ENCODE measurements at places on chromosomes 5 and 9.
A peak's percentile ranks its signal among the peaks of the same experiment; 100 is the strongest.

DNA sequence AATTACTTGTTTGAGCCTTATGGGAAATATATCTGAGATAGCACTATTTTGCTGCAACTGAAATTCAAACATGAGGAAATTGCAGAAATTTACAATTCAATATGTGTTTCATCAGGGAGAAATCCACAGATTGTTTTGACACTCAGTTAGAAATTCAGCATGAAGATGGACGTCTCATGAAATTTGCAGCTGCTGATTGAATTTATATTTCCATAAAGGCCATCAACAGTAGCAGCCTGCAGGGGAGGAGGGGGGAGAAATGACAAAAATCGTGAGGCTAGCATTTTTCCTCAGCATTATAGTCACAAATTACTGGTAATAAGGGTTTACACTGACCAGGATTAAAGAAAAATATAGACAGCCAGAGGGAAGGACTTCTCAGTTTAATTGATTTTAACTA is 81.0 kb downstream of the NDUFAF2 start:
- no peak for DNase-seq

- no peak for DNase-seq
These were observed 383.8 kb downstream of the TMEM232 start for GRCh38 chr5:110342683-110343082.

DNA sequence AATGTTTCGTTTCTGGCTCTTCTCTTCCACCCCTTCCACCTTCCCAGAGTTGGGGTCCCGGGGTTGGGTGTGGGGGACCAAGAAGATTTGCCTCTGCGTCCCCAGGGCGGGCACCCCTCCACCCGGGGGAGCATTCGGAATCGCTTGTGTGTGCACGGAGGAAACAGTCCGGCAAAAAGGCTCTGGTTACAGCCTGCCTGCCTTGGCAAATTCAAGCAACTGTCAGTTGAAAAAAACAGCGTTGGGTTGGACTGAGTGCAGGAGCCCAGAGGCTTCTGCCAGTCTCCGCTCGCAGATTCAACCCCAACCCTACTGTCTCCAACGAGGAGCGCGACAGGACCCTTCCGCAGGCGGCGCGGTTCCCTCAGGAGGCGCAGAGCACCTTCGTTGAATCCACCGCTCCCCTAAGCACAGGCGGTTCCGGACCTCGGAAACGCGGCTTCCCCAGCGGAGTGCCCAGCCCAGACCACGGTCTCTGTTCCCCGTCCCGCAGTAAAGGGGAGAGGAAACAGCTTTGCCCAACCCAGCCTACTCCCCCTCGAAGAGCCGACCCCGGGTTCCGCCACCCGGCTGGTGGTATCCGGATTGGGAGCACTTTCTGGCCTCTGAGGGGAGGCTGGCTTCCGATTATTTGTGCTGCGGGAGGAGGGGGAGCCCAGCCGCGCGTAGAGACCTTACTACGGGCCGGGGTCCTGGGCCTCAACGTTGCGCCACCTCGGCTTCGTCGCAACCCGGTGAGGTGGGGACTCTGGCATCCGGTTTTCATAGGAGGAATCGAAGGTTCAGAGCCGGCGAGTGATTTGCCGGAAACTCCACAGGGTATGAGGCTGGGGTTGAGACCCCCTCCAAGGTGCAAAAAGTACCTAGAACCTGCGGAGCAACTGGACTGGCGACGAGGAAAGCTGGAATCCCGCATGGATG is 9.6 kb downstream of the LHX6 start:
- no peak for DNase-seq

DNA sequence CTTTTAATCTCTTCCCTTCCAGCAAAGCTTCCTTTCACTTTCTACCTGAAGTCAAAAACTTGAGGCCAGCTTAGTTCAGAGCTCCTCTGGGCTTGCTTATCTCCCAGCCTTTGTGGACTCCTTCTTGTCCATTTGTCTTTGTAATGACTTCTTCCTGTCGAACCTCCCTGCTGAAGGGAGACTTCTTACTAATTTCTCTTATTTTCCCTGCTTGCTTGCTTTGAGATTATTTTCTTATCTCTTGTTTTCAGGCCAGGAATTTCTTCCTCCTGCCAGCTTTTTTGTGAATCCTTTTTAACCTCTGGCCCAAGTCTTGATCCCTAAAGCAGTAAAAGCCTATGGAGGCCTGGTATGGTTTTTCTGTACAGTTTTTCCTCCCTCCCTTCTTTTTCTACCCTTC is 46.8 kb upstream of the DHFR start:
- DNase-seq = no peak

GRCh38 chr5:66307647-66308241 is 163.6 kb downstream of the SREK1 start:
- DNase-seq = peak; percentile 10

GRCh38 chr5:176413709-176414191 is 2.6 kb downstream of the CLTB start:
- no peak for DNase-seq

GRCh38 chr5:174624733-174625522 is 99.5 kb upstream of the MSX2 start:
- DNase-seq = no peak

GRCh38 chr5:134741052-134741451 is 2.7 kb downstream of the CAMLG start:
- DNase-seq = no peak

GRCh38 chr9:16221366-16221765 is 649.1 kb downstream of the BNC2 start:
- DNase-seq = no peak

DNA sequence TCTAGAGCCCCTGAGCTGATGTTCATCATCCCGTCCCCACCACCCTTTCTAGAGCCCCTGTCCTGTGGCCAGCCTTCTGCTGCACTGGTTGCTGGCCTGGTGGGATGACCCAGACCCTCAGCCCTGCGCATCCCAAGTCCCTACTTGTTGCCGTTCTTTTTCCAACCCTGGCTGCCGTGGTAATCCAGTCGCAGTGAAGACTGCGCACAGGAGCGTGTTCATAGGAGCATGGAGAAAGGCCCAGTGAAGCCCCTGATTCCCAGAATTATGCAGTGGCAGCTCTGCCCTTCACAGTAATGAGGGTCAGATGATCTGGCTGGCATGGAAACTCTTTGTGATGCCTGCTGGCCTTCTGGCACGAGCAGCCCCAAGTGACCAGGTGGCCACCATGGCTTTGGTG is 183.3 kb downstream of the CACNA1B start:
- DNase-seq = no peak

DNA sequence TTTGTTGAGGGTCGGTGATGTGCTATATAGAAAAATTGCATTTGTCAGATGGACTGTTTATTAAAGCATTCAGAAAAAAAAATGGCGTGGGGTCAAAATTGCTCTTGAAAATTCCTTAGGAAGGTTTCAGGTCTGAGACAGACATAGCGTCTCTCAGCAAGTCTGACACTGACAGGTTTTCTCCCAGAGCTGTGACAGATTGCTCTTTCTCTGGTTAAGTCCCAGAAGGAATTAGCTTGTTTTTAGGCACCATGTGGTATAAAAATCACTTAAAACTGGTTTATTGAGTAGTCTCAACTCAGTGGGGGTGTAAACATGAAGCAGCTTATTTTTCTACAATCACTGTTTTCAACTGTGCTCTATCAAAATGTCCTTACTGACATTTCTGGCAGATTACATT is 1379.8 kb downstream of the MAT2B start:
- DNase-seq = no peak

DNA sequence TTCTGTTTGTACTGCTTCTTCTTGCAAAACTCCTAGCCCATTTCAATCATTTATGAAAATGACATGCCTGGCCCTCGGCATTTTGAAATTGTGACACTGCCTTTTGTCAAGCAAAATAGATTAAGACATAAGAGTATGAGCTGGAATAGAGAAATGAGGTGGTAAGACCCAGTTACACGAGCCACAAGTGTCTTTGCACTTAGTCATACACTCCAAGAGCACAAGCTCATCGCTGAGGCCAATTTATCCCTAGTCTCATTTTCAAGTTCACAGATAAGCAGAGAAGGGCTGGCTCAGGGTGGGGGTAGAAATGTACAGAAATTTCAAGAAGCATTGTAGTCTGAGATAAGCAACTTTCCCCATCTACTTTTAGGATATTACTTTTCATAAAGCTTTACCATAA is 40.6 kb upstream of the MAP1B start:
- no peak for DNase-seq

- DNase-seq = no peak
These were observed 5.3 kb downstream of the SLC25A25 start for GRCh38 chr9:128073253-128073886.

DNA sequence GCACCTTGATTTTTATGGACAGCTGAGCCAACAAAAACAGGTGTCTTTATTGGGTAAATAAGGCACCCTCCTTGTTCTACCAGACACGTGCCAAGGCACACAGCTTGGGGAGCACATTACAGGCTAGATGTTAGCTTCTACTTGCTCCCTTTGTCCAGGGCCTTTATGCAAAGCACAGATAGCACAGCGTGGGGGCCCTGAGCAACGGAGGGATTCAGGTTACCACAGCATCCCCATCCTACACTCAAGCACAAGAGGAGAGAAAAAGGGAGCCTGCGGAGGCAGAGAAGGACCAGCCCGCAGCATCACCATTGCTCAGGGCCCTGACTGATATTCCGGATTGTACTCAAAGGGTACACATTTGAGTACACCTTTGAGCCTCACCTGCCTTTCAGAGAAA is 181.7 kb upstream of the KIF2A start:
- no peak for DNase-seq

DNA sequence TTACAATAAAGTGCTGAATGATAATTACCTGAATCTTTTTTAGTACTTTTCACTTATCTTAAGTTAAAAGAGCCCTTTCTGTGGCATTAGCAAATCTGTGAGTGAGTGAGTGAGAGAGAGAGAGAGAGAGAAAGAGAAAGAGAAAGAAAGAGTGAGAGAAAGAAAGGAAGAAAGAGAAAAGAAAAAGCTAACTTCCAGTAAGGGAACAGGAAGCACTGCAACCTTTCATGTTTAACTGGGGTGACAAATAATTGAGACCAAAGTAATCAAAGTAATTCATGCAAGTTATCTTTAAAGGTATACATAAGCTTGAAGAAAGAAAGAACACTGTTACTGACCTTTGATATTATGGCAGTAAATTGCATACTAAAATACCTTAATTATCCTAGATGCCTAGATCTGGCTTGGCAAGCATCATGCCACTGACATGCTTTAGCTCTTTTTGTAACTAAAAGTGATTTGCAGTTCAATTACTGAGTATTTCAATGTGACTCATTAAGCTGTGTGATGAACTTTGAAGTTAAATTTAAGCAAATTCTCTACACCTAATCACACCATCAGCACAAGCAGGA is 21.7 kb downstream of the FEM1C start:
- no peak for DNase-seq

- no peak for DNase-seq
These were observed 18.5 kb upstream of the FKTN start for GRCh38 chr9:105539452-105539851.

DNA sequence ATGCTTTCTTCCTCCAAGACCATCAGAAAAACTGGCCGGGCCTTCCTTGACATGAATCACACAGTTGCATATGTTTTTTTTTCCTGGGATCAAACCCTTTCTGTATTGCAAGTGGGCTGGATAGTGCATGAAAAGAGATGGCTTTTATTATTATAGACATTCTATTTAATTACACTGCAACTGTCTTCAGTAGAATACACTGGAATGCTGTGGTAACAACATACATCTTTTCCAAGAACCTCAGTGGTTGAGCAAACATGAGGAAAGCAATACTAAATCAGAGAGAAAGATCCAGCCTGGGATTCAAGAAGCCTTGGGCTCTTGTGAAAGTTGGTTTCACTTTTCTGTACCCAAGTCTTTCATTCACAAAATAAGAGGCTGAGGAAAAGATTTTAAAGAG is 193.0 kb downstream of the DMAC1 start:
- DNase-seq = no peak

DNA sequence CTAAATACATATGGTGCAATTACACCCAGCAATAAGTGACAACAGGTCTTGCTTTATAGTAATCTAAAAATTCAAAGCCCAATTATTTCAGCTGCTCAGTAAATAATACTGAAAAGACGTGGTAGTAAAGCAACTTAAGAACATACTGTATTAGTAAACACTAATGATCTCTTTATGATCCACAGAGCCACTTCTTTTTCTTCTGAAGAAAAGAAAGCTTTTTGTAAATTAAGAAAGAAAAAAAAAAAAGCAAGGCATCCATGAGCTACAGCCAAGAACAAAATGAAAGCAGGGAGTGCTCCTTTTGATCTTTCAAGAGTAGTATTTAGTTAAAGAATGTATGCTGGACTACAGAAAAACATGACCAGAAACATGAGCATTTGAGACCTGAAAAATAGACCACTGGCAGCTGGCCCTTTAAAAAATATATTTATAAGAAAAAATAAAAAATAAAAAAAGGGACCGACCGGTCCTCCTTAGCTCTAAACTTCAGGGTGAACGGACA is 348.7 kb downstream of the GLIS3 start:
- no peak for DNase-seq

GRCh38 chr5:142866563-142867275 is 96.5 kb downstream of the ARHGAP26 start:
- DNase-seq = peak; percentile 4

DNA sequence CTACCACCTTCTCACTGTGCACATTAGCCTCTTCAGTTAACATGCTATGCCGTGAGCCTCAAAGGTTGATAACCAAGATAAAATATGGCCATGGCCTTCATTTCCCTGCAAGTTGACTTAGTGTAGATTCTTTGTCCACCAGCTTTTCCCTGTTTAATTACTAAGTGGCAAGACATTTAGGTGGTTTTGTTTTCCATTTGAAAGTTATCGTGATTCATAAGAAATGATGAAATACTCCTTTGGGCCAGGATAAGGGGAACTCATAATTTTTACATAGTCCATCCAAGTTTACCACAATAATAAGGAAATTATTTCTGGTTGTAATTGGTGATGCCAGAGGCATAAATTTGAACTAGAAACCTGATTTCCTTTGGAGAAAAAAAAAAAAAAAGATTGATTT is 609.6 kb downstream of the TAF11L14 start:
- DNase-seq = no peak

- DNase-seq = no peak
These were observed 194.7 kb upstream of the FREM1 start for GRCh38 chr9:15104826-15105420.

Data from NCI-H1417 treated with DMSO at 0.1 percent for 48 hours (cell line).